ELF-1 (cell line): ENCODE measurements at places on chromosomes 11 and 22.

DNA sequence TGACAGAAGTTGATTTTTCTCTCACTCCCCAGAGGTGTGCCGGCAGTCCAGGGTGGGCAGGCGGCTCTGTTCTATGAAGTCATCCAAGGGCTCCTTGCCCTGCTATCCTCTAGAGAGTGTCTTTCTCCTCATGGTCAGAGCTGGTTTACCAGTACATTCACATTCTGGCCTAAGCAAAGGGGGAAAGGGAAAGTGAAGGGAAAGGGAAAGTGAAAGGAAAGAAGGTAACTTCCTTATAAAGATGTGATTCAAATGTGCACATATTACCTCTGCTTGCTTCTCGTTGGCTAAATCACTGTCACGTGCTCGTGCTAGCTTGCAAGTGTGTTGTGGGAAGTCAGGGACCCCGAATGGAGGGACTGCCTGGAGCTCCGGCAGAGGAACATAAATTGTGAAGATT, 2.9 kb upstream of the HTATIP2 start:
- DNase-seq, result no peak

DNA sequence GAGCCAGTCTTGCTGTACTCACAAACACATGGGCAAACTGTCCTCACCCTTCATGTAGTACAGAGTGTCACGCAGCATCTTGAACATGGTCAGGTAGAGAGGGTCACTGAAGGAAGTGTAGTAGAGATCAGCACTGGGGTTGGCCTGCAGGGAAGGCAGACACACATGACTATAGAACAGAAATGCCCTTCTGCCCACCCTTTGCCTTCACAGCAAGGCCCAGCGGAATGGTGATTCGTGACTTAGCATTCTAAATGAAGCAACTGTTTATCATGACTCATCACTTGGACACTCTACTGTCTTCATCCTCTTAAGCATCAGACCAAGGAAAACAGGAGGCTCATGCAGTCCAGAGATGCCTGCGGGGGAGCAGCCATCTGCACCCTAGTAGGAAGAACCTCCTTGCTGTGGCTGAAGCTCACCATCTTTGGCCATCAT, 33.4 kb downstream of the SERPIND1 start:
- DNase-seq, result peak; percentile 11

GRCh38 chr11:23755076-23755475, 741.8 kb upstream of the LUZP2 start:
- DNase-seq, result no peak

GRCh38 chr11:5291207-5291838, 10.4 kb downstream of the OR51B4 start:
- DNase-seq, result peak; percentile 13

- no peak for DNase-seq
Measured at GRCh38 chr11:132579136-132579535, 953.2 kb downstream of the OPCML start.

GRCh38 chr11:110874437-110875030, 162.3 kb upstream of the ARHGAP20 start:
- DNase-seq, result no peak

GRCh38 chr11:113928311-113928710, 23.7 kb downstream of the HTR3B start:
- no peak for DNase-seq
